ENCODE measurements at places on chromosomes 2 and 18. TPM values are rescaled to one million over a fixed set of nuclear protein-coding genes. Genes with fewer than 3 reads are reported as not detected.

The SOX11 gene
- total RNA-seq = not detected

- no peaks in the 10 kb centered on the region for H3K27me3 ChIP-seq
- H3K4me3 ChIP-seq = no peak overlapping the region
- no peaks in the 10 kb centered on the region for H3K36me3 ChIP-seq
- H3K4me1 ChIP-seq = no peaks in the 10 kb centered on the region
- no peak for DNase-seq
Measured at GRCh38 chr18:75276818-75277609, 66.4 kb downstream of the TSHZ1 start.

DNA sequence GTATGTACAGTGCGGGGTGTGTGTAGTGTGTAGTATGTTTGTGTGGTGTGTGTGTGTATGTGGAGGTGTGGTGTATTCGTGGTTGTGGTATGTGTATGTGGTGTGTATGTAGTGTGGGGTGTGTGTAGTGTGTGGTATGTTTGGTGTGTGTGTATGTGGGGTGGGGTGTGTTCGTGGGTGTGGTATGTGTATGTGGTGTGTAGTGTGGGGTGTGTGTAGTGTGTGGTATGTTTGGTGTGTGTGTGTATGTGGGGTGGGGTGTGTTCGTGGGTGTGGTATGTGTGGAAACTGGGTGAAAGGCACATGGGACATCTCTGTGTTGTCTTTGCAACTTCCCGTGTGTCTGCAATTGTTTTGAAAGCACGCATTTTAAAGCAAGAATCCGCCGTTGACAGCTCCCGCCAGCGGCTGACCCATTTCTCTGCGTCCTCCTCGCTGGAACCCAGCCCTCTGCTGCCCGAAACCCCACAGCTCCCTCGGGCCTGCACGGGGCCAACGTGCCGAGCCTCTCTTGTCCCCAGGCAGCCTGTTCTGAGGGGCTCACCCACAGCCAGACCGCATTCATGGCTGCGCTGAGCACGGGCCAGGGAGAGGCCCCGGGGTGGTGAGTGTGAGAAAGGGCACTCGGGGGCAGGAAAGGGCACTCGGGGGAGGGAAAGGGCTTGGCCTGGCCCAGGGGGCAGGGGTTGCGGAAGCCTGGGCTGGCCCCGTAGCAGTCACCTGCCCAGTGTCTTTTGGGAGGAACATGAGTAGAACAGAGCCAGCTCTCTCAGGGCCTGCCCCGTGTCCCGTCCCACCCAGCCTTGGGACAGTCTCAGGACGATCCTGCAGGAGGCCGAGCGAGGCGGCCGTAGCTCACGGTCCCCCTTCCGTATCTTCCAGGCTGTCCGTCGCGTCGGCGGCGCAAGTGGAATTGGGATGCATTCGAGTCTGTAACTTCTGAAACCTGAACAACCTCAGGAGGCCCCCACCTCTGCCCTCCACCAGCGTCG is 61.4 kb downstream of the TWIST2 start:
- H3K4me1 ChIP-seq = no peaks in the 10 kb centered on the region
- no peak for DNase-seq
- H3K27me3 ChIP-seq = no peaks in the 10 kb centered on the region
- no peak overlapping the region for H3K4me3 ChIP-seq
- H3K36me3 ChIP-seq = no peaks in the 10 kb centered on the region
- no peak overlapping the region for H3K27ac ChIP-seq

DNA sequence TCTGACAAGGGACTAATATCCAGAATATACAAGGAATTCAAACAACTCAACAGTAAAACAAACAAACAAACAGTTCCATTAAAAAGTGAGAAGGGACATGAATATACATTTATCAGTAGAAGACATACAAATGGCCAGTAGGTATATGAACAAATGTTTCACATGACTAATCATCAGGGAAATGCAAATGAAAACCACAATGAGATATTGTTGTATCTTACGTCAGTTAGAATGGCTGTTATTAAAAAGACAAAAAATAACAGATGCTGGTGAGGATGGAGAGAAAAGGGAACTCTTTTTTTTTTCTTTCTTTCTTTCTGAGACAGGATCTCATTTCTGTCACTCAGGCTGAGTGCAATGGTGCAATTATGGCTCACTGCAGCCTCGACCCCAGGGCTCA is 175.5 kb downstream of the CAMKMT start:
- no peaks in the 10 kb centered on the region for H3K4me1 ChIP-seq
- peak; percentile 9 for DNase-seq
- H3K36me3 ChIP-seq = no peaks in the 10 kb centered on the region
- H3K27ac ChIP-seq = no peak overlapping the region

DNA sequence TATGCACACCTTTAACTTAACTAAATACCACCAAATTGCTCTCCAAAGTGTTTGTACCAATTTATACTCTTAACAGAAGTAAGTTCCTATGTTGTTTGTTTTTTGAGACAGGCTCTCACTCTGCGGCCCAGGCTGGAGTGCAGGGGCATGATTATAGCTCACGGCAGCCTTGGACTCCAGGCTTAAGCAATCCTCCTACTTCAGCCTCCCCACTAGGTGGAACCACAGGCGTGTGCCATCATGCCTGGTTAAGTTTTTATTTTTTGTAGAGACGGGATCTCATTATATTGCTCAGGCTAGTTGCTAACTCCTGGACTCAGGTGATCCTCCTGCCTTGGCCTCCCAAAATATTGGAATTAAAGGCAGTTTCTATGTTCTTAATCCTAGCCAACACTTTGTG is 13.1 kb upstream of the NAB1 start:
- no peak overlapping the region for H3K4me3 ChIP-seq
- peak; percentile 16 for DNase-seq
- H3K27ac ChIP-seq = no peak overlapping the region
- H3K27me3 ChIP-seq = no peaks in the 10 kb centered on the region
- peaks cover 5% of the 10 kb centered on the region for H3K4me1 ChIP-seq

Data from B cell (primary cell).